Thoracic aorta (tissue), 2 donors: ENCODE measurements at places on chromosomes 16 and 17. TPM values are rescaled to one million over a fixed set of nuclear protein-coding genes. Genes with fewer than 3 reads are reported as not detected.

KRT15 gene
- not detected for total RNA-seq

SLC5A11 gene
- total RNA-seq: 17.7 TPM

CRYM gene
- total RNA-seq: not detected

TMEM92 gene
- 1.4 TPM for total RNA-seq

ALOX15B gene
- 8.3 TPM for total RNA-seq

ZSCAN10 gene
- total RNA-seq: not detected

AIPL1 gene
- total RNA-seq: not detected

PRSS8 gene
- not detected for total RNA-seq

GPRC5B gene
- 9.6 TPM for total RNA-seq

OR1A1 gene
- total RNA-seq: not detected

CLDN6 gene
- total RNA-seq: not detected

LRRC75A gene
- 3.7 TPM for total RNA-seq

E4F1 gene
- 50.2 TPM for total RNA-seq

SGCA gene
- 158 TPM for total RNA-seq

MGAT5B gene
- total RNA-seq: not detected

KCNJ18 gene
- total RNA-seq: not detected

ST6GALNAC1 gene
- total RNA-seq: 1.3 TPM

MYH2 gene
- 0.28 TPM for total RNA-seq

SEZ6L2 gene
- total RNA-seq: 0.63 TPM
